Mesendoderm (in vitro differentiated cells): ENCODE measurements at places on chromosomes 16 and 17.

- DNase-seq: no peak
Measured at GRCh38 chr17:34683390-34683789, 104.0 kb downstream of the TMEM132E start.

- no peak for DNase-seq
Measured at GRCh38 chr17:78613416-78613815, 36.2 kb upstream of the DNAH17 start.

DNA sequence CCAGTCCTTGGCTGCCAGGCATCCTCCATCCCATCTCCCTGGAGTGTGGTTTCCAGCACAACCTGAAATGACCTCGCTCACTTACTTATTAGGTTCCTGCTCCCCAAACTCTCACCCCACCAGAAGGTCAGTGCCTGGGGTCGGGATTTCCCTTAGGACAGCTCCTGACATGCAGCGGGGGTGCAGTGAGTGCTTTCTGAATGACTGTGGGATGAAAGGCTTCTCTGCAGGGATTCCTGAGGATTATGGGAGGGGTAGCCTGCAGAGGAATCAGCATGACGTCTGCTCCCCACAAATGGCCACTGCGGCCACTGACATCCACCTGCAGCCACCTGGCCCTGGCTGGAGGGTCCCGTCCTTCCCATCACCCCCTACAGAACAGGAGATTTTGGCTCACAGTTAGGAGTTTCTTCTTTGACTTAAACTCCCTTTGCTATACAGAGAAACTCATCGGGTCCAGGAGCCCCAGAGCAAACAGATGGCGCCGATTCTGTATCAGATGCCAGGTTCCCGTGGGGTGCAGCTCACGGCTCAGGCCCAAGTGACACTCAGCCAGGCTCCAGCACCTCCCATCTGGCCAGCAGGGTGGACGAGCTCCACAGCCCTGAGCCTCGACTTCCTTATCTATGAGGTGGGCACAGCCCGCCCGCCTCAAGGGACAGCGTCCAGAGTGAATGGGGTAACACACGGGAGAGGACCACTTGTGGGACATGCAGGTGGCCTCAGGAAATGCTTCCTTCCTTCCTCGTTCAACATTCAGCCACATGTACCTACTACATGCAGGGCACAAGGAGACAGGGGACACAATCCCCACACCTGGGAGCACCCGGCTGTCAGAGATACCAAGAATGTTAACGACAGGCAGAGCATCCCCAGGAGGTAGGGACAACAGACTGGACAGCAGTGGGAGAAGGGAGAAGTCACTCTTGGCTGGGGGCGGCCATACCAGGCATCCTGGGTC is 69.8 kb downstream of the RMI2 start:
- no peak for DNase-seq

DNA sequence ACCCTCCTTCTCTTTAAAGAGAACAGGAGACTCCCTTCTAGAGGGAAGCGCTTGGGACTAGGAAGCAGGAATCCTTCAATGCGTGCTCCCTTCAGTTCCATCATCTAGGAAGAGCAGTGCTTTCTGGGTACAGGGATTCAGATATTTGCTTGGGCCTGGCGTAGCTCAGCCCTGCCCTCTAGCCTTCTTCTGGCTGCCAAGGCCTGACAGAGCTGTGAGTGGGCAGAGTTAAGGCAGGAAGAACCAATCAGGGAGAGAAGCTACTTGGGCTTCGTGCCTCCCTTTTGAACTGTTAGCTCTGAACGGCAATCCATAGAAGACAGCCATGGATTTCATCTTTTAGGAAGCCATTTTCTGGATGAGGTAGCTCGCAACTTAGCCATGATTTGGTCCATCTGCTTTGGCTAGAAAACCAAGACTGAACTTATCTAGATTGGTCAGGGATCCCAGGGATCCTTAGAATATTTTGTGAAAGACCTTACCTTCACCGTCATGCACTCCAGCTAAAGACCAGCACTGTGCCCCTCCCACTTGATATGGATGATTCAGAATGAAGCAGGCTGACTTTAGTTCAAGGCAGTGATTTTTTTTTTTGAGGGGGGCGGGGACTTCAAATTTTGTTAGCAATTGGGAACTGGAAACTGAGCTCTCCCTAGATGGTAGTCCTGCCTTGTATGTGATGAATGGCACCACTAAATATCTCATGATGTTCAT is 2.5 kb upstream of the CORO6 start:
- DNase-seq: peak; percentile 78

- DNase-seq: no peak
Measured at GRCh38 chr17:78430892-78431691, 52.6 kb downstream of the PGS1 start.

DNA sequence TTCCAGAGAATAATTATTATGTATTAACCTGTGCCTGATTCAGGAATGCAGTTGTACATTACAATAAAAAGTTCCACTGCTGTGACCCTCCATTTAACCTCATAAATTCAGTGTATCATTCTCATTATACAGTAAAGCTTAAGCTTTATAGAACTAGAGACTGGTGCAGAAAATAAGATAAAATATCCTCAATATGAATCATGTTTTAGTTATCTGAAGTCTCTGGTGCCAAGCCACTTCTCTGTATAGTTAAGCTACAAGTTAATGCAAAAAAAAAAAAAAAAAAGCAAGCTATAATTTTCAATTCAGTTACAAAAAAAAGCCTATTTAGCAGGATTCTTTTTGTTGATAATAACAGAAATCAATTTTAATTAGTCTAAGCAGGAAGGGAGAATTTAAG is 22.4 kb upstream of the SMIM36 start:
- DNase-seq: no peak

- DNase-seq: peak; percentile 66
Measured at GRCh38 chr17:65797809-65798208, 236.4 kb upstream of the AXIN2 start.

- no peak for DNase-seq
Measured at GRCh38 chr16:71406316-71406715, 35.5 kb downstream of the TLE7 start.

DNA sequence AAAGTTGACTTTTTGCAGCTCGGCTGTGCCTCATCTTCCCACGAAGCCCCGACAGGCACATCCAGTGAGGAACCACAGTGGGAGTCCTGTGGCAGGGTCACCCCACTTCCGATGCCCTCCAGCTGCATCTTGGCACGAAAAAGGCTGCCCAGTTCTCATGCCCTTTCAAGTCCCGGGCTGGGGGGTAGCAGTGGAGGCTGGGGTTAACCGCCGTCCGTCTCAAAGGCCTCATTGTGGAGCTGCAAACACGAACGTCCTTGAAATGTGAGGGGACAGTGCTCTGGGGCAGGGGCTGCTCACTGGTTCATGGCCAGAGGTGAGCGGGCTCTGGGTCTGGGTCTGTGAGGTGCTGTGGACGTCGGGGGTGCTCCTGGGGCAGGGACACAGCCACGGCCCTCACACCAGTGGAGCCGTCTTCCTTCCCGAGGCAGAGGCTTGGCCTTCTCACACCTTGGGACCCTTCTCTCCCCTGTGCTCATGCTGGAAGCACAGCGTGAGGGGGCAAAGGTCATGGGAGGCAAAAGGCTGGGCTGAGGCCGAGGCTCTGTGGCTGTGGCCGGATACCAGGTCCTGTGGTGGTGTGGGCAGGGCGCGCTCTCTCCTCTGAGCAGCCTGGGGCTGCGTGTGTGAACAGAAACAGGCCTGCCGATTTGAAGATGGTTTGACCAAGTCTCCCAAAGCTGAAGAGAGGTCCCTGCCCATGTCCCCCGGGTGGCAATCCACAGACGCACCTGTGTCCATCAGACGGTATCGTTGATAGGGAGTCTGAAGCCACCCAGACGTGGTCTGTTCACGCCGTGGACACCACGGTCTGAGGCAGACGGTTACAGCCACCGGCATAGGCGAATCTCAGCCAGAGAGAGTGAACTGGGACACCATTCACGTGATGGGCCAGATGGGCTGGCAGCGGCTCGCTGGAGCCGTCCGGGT is 3.1 kb upstream of the MC1R start:
- DNase-seq: no peak

- DNase-seq: no peak
Measured at GRCh38 chr17:32763855-32764439, 113.0 kb downstream of the MYO1D start.

GRCh38 chr17:47299239-47299910 is 24.4 kb upstream of the EFCAB13 start:
- DNase-seq: no peak

GRCh38 chr16:46690281-46691178 is 1.1 kb downstream of the ORC6 start:
- DNase-seq: peak; percentile 29

- DNase-seq: no peak
Measured at GRCh38 chr17:62725791-62726249, 82.3 kb downstream of the MARCHF10 start.

GRCh38 chr16:47129755-47130435 is 13.8 kb downstream of the NETO2 start:
- DNase-seq: peak; percentile 24

GRCh38 chr17:81277946-81278693 is 17.0 kb downstream of the SLC38A10 start:
- DNase-seq: no peak

DNA sequence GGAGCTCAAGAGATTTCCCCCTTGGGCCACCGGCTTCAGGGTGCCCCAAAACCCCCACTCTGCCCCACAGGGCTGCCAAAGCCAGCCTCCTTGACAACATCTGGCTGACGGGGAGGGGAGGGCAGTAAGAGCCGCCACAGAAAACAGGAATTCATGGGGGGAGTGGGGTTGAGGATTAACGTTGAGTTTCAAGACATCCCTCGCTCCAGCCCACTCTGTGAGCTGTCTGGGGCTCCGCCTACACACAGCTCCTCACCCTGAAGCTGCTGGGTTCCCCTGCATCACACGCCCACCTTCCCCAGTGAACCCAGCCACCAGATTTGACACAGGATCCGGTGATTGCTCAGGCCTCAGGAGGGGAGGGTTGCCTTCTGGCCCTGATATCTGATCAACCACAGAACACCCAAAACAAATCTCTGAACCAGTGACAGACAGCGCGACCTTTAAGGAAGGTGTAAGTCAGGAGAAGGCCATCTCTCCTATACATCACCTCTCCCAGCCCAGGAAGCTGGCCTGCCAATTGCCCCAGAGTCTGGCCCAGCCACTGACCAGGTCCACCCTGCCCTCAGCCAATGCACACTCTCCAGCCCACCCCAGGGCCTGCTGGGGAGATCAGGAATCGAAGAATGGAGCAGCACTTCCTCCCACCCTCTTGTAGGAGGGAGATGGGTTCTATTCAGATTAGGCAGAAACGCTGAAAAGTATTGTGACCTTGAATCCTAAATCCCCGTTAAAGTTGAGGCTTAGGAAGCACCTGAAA is 132.1 kb downstream of the CLEC16A start:
- DNase-seq: no peak

- DNase-seq: no peak
Measured at GRCh38 chr17:80938556-80938955, 53.1 kb upstream of the CHMP6 start.

- no peak for DNase-seq
Measured at GRCh38 chr16:4763791-4764190, 3.2 kb downstream of the ZNF500 start.
